ENCODE measurements at places on chromosomes 2 and 18.

DNA sequence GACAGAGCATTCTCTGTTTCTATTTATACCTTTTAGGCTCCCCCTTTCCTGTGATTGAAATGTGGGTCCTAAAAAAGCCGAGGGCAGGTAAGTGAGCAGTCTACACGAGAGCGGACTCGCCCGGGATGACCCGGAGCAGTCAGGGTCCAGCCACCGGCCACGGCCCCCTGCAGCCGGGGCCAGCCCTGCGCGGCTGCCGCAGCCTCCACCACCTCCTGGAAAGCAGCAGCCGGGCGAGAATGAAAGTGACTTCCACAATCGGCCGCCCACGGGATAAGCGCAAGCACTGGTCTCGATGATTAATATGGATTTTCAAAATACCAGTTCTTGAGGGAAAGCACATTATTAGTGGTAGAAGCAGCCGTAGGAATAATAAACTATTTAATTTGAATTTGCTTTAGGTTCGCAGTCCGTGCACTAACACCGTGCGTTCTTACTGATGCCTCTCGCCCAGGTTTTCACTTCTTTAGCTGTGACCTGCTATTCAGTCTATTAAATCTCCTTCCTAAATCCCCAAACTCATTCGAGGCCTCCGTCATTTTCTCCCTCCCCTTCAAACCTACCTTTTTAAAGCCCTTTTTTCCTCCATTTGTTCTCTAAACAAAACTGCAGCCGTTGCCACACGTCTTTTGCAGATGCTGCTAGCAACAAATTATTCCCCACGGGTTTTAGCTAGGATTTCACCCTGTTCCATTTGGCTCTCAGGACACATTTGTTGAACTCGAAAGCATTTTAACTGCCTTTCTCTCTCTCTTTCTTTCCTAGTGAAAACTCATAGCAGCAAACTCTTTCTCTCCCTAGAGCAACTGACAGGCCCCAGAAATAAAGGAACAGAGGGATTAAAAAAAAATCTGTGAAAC lies 1015.1 kb upstream of the PIK3C3 start:
- DNase-seq, result no peak
- no peak overlapping the region for H3K27ac ChIP-seq
- no peaks in the 10 kb centered on the region for H3K27me3 ChIP-seq
- H3K36me3 ChIP-seq, result no peaks in the 10 kb centered on the region
- no peaks in the 10 kb centered on the region for H3K4me1 ChIP-seq

DNA sequence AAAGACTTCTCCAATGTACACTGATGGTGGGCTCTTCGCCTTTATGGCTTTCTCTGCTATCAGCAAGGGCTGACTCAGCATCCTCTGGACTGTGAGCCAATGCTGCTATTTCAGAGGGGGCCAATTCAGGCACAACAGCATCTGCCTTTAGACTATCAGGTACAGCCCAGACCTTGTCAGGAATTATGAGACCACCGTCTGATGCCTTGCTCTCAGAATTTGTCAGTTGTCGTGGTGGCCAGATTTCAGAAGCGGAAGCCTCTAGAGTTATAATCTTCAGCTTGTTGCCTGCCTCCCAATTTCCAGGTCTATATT lies 92.7 kb downstream of the ALPK2 start:
- H3K4me1 ChIP-seq, result peaks cover 29% of the 10 kb centered on the region
- no peaks in the 10 kb centered on the region for H3K27me3 ChIP-seq
- no peak overlapping the region for H3K4me3 ChIP-seq
- no peak for DNase-seq
- H3K27ac ChIP-seq, result no peak overlapping the region

DNA sequence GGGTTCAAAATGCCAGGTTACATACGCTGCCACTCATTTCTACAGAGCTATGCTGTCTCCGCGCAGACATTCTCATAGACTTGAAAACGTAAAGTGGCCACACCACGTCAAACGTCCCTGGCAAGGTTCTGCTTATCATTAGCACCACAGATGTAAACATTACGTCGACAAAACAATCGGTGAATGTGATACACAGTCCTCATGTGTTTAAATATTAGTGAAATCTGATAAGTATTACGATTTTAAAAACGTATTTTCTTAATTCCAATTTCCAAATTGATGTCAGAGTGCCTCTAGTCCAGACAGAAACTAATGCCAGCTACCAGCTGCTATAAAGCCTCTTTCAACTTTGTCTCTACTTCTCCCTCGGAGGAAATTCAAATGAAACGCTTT lies 1.2 kb downstream of the STK17B start:
- H3K27me3 ChIP-seq, result no peaks in the 10 kb centered on the region
- peaks cover 84% of the 10 kb centered on the region for H3K36me3 ChIP-seq
- peak overlapping the region; percentile 96 for H3K4me3 ChIP-seq
- peak overlapping the region; percentile 94 for H3K27ac ChIP-seq

GRCh38 chr2:42171396-42171980 lies 2.3 kb downstream of the EML4 start:
- H3K4me3 ChIP-seq, result no peak overlapping the region
- peaks cover 15% of the 10 kb centered on the region for H3K36me3 ChIP-seq
- H3K27ac ChIP-seq, result no peak overlapping the region
- DNase-seq, result peak; percentile 28
- H3K27me3 ChIP-seq, result no peaks in the 10 kb centered on the region
- peaks cover 30% of the 10 kb centered on the region for H3K4me1 ChIP-seq

GRCh38 chr2:210458395-210458794 lies 18.2 kb downstream of the LANCL1 start:
- DNase-seq, result no peak
- no peaks in the 10 kb centered on the region for H3K27me3 ChIP-seq
- H3K4me3 ChIP-seq, result no peak overlapping the region
- peaks cover 41% of the 10 kb centered on the region for H3K36me3 ChIP-seq
- no peak overlapping the region for H3K27ac ChIP-seq
- H3K4me1 ChIP-seq, result no peaks in the 10 kb centered on the region

DNA sequence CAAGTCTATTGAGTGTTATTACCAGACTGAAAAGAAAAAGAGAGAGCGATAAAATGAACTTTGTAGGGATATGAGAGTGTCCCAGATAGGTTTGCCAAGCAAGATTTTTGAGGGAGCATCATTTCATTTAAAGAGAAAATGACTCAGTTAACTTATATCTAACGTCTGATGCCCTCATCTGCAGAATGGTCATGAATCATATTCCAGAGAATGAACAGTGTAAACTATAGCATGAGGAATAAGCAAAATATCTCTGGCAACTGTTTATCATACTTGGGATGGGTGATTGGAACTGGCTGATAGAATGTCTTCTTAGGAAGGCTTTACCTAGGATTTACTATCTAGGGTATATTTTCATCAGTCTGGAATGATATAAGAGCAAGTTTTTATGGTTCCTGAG lies 289.4 kb downstream of the CMPK2 start:
- H3K36me3 ChIP-seq, result no peaks in the 10 kb centered on the region
- no peak overlapping the region for H3K4me3 ChIP-seq
- no peak for DNase-seq
- no peaks in the 10 kb centered on the region for H3K4me1 ChIP-seq

DNA sequence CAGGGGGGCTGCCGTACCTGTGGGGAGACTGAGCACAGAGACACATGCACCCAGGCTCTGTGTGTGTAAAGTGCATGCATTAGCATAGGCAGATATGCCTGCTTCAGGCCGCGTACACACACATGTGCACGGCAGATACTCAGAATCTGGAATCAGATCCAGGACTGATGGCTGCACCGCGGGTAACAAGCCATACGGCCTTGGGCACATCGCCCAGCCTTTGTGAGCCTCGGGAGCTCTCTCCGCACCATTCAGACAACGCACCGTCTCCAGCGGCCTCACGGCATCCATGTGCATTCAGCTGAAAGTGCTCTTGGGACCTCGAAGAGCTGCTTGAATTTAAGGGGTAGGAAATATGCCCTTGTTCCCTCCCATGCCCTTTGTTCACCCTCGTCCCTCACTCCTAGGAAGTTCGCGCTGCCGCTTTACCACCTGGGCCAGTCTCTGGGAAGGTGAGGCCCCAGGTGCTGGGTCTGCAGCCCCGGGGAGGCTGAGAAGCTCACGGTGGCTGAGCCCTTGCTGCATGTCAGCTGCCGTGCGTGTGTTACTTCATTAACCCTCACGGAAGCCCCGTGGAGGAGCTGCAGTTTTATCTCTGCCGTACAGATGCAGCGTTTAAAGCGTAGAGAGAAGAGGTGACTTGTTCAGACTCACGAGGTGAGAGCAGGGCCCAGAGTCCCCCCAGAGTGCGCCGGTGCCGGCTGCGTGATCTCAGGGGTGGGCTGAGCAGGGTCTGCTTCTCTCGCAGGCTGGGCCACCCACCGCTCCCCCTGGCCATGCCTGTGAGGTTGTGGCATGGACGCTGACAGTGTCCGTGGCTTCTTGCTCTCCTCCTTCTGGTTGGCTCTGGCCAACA lies 377.7 kb upstream of the MYT1L start:
- H3K4me1 ChIP-seq, result no peaks in the 10 kb centered on the region
- H3K27me3 ChIP-seq, result no peaks in the 10 kb centered on the region
- no peak for DNase-seq
- no peaks in the 10 kb centered on the region for H3K36me3 ChIP-seq
- H3K4me3 ChIP-seq, result no peak overlapping the region
- H3K27ac ChIP-seq, result no peak overlapping the region

Data from activated CD8-positive, alpha-beta T cell treated with anti-CD3 and anti-CD28 coated beads, Interleukin-2, amount 10 ng/mL, durations not matched to agents 7 days and 5 days (primary cell).